Left ventricle myocardium superior (tissue), 1 donor: ENCODE measurements at places on chromosomes 11 and 22. TPM values are rescaled to one million over a fixed set of nuclear protein-coding genes. Genes with fewer than 3 reads are reported as not detected.

DNA sequence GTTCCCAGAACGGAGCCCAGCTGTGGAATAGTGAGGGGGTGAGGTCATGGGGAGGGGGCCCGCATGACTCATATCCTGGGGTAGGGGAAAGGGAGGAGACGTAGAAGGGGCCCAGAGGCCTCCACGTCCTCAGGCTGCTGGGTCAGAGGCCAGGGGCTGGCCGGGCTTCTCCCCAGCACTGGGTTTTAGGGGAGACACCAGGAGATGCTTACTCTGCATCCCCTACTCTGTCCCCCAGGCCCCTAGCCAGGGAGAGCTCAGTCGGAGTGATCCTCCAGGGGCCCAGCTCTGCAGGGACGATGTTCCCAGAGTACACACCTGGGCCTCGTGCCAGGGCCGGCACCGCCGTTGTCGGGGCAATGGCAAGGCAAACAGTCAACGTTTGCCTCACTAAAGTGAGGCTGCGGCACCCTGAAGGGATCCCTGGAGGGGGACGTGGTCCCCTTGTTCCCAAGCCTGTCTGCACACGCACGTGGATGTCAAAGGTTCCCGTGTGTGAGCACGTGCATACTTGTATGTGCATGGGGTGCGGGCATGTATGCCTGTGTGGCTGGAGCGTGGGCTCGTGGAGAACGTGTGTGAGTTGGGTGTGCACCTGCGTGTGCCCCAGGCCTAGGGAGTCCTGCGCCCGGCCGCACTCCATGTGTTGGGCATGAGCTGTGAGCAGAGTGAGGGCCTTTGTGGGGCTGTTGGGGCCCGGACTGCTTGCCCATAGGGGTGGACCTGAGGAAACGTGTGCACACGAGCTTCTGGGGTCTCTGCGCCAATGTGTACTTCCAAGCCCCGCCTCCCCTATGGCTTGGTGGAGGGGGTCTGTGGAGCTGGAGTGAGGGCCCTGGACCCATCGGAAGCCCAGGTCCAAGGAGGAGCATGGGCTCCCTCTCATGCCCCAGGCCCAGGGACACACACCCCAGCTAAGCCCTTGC is 14.2 kb downstream of the PRR33 start:
- DNase-seq, result peak; percentile 84

DNA sequence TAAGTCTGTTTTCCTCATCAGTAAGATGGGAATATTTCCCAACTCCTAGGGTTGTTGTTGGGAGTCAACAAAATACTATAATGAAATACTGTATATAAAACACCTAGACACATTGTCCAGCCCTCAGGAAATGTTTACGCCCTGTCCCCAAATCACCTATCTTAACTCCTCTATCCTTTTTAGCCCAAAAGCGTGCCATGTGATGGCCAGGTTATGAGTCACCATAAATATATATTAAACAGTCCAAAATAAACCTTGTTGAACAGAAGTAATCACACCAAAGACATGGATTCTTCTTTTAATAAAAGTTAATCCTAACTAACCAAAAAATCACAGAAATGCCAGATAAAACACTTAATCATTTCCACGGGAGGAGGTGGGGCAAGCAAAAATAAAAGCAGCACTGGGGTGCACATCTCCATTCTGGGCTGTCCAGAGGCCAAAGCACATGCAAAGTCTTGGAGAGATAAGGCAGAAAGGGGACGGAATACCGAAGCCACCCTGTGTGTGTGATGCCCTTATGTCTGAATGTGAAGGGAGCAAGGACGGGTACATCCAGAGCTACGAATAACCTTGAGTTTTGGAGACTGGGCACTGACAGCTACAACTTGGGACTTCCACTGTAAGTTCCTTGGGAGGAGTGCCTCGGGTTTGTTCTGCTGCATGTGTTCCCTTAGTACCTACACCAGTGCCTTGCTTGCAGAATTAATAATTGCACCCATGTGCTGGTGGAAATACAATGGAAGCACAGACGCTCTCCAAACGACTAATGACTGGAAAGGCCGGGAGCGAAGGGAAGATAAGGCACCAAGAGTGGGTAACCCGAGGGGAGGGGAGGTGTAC is 1.1 kb downstream of the OSBP start:
- no peak for DNase-seq

SERPIND1 gene
- total RNA-seq, result not detected

DNA sequence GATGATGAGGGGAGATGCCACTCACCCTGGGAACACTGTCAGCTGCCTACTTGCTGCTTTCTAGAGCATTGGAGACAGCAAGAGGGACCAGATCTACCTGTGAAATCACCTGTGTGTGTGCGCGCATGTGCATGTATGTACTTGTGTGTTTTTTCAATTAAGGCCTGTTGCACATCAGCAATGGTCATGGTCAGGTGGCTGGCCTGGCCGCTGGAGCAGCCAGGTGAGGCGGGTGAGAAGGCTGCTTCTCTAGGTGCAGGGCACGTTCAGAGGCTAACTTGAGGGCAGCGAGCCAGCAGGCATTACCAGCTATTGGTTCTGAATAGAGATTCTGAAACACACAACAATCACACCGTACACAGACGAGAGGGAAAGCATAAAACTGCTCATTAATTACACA is 65.1 kb downstream of the PARVG start:
- no peak for DNase-seq

DNA sequence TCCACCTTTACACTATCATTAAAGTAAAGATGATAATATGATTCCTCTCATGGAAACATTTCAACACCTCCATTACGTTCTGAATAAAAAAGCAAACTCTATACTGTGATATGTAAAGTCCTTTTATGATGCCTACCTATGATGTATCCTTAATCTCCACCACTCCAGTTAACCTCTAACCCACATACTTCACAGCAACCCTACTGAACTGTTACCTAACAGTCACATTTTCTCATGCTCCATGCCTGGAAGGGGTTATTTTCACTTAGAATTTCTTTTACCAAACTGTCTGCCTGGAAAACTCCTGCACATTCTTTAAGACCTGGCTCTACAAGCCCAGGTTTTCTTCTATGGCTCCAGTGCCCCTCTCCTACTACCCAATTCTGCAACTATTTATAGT is 129.1 kb downstream of the FCHSD2 start:
- no peak for DNase-seq

OR6M1 gene
- not detected for total RNA-seq

DNA sequence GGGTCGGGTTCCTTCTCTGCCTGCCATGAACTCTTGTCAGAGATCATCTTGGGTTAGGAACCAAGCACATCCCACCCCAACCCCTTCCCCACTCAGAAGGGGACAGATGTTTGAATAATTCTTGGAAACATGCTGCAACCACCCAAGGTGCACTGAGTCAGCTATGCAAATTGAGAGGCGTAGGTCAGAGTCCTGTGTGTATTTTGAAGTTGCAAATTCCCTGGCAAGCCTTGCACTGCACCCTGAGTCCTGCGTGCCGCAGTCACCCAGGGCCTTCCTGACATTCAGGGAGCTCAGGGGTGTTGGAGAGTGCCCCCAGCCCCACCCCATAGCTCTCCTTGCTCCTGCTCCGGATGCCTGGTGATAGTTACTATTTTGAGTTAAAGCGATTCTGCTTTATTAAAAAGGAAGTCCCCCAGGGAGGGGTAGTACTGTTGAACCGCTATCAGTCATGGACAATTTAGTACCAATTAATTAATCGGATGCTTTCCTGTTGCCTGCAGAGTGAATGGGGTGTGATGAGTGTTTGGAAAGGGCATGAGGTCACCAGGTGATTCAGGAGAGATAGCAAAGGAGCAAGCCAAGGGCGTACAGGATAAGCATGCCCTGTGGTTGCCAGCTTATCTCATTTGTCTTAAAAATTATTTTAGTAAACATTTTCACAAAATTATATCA is 123.7 kb downstream of the GRIK4 start:
- DNase-seq, result no peak

ALX4 gene
- total RNA-seq, result 0.07 TPM

GRCh38 chr11:72676861-72677341 is 2.7 kb upstream of the PDE2A start:
- DNase-seq, result peak; percentile 80

GRCh38 chr11:62560566-62561103 is 13.1 kb downstream of the EEF1G start:
- DNase-seq, result peak; percentile 86

DNA sequence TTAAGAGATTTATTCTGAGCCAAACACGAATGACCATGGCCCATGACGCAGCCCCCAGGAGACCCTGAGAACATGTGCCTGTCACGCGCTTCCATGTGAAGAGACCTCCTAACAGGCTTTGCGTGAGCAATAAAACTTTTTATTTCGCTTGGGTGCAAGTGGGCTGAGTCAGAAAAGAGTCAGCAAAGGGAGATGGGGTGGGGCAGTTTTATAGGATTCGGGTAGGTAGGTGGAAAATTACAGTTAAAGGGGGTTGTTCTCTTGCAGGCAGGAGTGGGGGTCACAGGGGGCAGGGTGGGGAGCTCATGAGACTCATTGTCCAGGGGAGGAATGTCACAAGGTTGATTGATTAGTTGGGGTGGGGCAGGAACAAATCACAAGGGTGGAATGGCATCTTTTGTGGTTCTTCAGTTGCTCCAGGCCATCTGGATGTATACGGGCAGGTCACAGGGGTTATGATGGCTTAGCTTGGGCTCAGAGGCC is 77.2 kb upstream of the FTH1 start:
- DNase-seq, result no peak

DNA sequence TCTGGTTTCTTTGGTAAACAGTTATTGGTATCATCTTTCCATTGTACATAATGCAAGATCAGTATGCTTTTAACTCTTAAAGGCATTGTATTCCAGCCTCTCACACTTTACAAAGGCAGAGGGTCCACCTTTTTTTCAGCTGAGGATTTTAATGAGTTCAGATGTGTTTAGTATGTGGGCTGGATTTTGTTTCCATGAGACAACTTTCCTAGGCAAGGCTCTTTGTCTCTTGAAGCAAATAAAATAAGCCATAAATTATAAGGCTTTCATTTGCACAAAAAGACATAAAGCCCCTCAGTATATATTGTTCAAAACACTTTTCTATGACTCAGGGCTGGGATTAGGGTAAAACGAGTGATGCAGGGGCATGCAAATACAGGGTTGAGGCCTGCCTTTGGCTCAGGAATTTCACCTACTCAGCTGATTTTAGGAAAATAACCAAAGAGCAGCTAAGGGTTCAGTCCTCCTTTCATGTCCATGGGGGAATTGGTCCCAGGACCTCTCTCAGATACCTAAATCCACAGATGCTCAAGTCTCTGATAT is 7.6 kb downstream of the MMP20 start:
- DNase-seq, result no peak

- DNase-seq, result no peak
These were observed 2.1 kb downstream of the SOX10 start for GRCh38 chr22:37982151-37982785.

LGALS1 gene
- total RNA-seq, result 1,086 TPM

KREMEN1 gene
- total RNA-seq, result 68.2 TPM

- no peak for DNase-seq
These were observed 110.9 kb downstream of the KCNC1 start for GRCh38 chr11:17845431-17845881.

HBD gene
- not detected for total RNA-seq

- DNase-seq, result peak; percentile 91
These were observed 41.8 kb downstream of the OSBPL5 start for GRCh38 chr11:3123305-3123704.

- DNase-seq, result no peak
These were observed 13.1 kb upstream of the KDM2A start for GRCh38 chr11:67105964-67106363.

RNF215 gene
- total RNA-seq, result 5.4 TPM
